ENCODE measurements at places on chromosomes 5 and 9.
A peak's percentile ranks its signal among the peaks of the same experiment; 100 is the strongest.

- DNase-seq = no peak
Measured at GRCh38 chr9:18575686-18576085, 101.7 kb downstream of the ADAMTSL1 start.

DNA sequence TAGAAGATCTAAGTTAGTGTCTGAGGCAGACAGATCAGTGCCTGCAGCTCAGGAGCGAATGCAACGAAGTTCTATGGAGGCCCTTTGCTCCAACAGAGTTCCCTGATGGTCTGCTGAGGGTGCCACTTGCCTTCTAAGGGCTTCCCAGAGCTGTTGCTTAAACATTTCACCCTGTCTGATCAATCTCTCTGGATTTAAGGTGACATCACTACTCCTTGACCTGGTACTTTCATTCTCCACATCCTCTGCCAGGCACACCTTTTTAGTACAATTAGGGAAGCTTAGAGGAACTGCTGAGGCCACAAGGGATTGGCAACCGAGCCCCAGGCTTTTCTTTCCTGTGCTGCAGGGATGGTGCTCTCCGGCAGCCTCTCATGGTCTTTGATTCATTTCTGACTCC, 94.2 kb upstream of the IFNK start:
- DNase-seq = no peak

DNA sequence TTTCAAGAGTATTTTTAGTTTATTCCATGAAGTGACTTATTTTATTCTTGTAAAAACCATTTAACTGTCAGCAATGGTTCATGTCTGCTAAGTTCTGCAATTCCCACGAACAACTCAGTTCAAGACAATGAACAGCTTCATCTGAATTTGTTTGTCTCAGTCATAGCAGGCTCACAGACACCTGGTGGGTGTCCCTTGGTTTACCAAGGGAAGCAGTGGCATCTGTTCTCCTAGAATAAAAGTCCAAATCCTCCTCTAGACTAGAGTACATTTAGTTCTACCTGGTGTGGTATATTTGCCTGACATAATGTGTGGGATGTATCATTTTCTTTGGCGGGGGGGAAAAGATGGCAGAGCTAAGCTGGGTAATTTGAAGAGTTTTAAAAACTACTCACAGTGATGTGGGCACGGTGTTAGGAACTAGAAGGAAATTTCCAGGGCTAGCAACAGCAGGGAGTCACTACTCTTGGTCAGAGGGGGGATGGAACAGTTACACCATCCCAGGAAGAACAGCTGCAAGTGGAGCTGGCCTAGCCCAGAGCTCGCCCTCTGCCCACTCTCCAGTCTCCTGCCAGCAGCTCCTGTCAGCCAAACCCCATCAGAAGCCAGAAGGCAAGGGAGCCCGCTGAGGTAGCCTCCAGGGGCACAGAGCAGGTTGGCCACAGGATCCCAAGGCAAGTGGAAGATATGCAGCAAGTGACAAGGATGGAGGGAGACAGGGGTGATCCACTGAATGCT, 100.3 kb downstream of the PJA2 start:
- no peak for DNase-seq

DNA sequence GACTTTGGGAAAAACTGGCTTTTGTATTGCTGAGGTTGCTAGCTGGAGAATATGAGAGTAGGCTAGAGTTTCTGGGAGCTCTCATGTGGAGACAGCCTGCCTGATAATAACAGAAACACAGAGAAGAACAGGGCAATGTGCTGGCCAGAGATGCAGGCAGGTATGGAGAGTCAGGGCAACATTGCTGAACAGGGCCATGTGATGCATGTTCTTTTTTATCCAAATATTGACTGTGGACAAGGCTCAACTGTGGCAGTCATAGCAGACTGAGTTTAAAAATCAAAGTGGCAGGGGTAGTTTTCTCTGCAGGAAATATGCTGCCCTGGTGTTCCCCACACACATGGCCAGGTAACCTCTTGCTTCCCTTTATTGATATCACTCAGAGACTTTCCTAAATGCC, 381.1 kb downstream of the RASEF start:
- no peak for DNase-seq

DNA sequence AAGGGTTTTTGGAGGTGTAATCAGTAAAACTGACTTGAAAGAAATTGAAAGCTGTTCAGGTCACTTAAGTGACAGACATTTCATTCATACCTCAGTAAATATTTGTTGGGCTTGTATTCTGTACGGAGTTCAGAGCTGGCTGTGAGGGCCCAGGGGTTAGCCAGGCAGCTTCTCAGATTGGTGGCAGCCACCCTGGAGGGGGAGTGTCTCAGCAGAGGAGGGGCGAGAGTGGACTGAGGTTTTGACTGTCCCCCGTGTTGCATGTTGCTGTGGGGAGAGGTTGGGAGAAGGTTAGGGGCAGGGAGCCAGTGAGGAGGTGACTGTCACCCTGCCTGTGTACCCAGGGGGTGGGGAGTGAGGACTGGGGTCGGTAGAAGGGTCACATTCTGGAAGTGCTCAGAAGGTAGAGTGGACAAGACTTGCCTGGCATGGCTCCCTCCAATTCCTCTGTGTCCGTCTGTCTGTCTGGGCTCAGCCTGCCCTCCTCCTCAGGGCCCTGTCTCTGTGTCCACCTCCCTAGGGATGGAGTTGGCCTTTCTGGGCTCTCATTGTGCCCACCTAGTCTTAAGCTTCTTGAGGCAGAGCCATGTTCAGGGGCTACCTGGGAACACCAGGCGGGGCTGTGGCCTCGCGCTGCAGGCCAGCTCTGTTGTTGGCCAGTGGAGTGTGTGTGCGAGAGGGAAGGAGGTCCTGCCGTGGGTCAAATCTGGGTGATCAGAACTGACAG, 4.4 kb downstream of the PHF2 start:
- no peak for DNase-seq

DNA sequence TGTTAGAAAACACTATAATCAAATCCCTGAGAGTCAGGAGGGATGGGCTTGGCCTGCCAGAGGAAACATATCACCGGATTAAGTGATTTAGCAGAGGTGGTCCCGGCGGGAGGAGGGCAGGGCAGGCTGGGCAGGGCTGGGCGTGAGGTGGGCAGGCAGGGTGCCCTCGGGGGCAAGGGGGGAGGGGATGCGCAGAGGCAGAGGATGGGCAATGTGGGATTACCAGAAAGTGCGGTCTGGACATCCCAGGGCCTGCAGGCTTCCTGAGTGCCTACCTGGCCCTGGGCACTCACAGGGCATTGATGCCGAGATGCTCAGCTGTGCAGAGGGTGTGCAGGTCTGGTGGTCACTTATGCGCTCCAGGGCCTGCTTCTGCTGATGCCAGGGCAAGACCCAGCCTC, 115.2 kb downstream of the ADAMTS2 start:
- no peak for DNase-seq

GRCh38 chr5:84585218-84585617, 200.5 kb upstream of the EDIL3 start:
- no peak for DNase-seq

- DNase-seq = no peak
Measured at GRCh38 chr5:78621291-78621738, 27.3 kb downstream of the LHFPL2 start.

DNA sequence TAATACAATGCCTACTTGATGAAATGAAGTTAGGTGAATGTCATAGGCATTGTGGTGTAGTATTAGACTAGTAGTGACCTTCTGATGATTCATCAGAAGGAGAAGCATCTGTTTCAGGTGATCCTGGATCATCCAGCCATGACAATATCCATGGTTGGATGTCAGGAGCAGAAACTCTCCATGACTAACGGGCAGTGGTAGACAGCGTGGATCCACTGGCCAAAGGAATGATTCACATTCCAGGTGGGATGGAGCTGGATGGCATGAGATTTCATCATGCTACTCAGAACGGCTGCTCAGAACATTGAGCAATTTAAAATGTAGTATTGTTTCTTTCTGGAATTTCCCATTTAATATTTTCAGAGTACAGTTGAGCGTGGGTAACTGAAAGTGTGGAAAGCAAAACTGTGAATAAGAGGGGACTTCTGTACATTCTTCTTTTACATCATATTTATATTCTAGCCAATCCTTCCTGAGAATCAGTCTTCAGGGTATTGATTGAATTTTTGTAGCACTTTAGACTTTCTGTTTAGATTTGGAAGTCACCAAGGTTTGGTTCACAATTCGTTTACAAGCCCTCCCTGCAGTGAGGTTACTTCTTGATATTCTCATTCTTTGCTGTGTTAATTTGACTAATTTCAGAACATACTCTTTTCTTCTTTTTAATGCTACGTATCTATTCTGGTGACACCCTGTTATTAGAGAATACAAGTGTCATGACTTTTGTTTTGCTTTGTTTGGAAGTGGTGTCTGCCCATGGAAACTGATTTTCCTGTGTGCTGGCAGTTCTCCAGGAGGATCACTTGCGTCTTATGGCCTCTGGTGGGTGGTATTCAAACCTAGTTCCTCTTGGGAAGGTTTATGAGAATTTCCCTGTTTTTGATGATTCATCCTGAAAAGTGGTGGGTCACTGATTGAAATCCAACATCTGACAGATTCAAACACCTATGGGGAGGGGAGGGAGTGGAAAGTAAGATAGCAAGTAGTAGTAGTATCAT, 12.2 kb upstream of the CLINT1 start:
- peak; percentile 64 for DNase-seq

DNA sequence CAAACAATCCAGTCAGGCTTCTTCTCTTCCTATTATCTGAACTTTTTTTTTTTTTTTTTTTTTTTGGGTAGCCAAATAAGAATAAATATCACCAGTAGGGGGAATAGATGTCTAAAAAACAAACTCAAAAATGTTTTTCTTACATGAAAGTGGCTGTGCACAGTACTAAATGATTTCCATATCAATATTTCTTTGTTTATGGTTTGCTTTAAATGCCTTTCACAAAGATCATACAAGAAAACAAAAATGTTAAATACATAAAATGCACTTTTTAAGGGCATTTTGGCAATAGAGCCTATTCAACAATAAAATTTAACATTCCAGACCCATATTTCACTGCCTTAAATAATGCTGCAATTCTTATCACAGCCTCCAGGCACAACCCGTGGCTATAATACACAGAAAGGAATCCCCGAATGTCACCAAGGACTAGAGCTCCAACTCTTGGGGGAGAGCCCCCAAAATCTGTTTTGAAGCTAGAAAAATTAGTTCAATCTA, 91.1 kb upstream of the TBCA start:
- DNase-seq = peak; percentile 34

- no peak for DNase-seq
Measured at GRCh38 chr9:127539259-127539981, 72.7 kb upstream of the STXBP1 start.

- no peak for DNase-seq
Measured at GRCh38 chr5:7881816-7882215, 12.9 kb downstream of the MTRR start.

DNA sequence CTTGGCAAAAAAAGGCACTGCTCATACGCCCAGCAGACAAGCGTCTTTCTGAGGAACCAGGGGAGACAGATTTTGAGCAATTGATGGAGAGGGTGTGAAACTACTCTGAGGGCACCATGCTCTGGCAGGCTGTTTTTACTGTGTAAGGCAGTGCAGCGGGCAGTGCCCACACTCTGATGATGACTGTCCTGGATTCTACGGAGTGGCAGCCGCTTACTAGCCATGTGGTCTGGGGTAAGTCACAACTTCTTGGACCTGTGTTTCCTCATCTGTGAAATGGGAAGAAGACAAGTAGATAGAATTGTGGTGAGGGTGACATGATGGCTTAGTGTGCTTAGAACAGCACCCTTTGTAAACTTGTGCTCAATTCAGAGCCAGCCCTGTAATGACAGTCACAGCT, 38.8 kb downstream of the FABP6 start:
- no peak for DNase-seq

DNA sequence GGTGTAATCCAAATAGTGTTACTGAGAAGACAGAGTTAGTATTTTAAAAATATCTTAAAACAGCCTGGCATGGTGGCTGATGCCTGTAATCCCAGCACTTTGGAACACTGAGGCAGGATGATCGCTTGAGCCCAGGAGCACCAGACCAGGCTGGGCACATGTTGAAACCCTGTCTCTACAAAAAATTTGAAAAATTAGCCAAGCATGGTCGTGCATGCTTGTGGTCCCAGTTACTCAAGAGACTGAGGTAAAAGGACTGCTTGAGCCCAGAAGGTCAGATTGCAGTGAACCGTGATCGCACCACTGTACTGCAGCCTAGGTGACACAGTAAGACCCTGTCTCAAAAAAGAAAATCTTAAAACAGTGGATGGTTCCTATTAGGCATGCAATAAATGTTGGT, 12.4 kb downstream of the IFNA1 start:
- DNase-seq = no peak

GRCh38 chr5:159667286-159667685, 249.0 kb upstream of the ADRA1B start:
- DNase-seq = no peak

GRCh38 chr5:129858131-129858675, 46.1 kb upstream of the CHSY3 start:
- DNase-seq = no peak

- DNase-seq = no peak
Measured at GRCh38 chr9:128768606-128769005, 3.1 kb downstream of the ZER1 start.

DNA sequence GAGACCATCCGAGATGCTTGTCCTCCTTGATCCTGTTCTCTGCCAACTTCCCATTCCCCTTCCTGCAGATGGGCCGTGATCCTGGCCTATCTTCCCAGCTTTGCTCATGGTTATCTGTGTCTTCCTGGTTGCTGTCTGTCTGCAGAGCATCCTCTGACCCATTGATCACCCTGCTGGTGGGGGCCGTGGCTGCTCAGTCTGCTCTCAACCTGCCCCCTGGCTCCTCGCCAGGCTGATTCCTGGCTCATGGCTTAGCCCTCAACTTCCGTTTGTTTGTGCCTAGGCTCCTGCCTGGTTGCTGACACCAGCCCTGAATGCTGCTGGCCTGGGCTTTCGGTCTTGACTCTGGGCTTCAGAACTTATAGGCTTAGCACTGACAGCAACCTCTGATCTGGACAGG, 67.1 kb upstream of the SMIM15 start:
- no peak for DNase-seq

GRCh38 chr5:175579742-175580432, 78.0 kb upstream of the HRH2 start:
- DNase-seq = no peak

DNA sequence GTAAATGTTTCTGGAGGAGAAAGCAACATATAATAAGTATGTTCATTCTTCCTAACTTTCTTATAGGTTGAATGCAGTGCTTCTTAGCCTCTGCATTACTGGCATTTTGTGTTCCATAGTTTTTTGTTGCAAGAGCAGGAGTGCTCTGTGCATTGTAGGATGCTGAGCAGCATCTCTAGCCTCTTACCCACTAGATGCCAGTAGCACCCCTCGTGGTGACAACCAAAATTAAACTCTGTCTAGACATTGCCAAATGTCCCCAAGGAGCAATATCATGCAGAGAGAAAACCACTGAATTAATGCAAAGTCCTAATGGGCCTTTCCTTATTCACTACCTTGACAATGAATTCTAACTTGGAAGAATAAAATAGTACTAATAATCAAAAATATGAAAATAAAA, 147.0 kb downstream of the GLIS3 start:
- DNase-seq = peak; percentile 28

GRCh38 chr5:113039229-113039933, 62.8 kb downstream of the DCP2 start:
- no peak for DNase-seq

GRCh38 chr5:39091940-39092580, 17.9 kb upstream of the RICTOR start:
- no peak for DNase-seq
